Right cardiac atrium (tissue), 5 donors: ENCODE measurements at places on chromosomes 7 and 10. TPM values are rescaled to one million over a fixed set of nuclear protein-coding genes. Genes with fewer than 3 reads are reported as not detected.

DNA sequence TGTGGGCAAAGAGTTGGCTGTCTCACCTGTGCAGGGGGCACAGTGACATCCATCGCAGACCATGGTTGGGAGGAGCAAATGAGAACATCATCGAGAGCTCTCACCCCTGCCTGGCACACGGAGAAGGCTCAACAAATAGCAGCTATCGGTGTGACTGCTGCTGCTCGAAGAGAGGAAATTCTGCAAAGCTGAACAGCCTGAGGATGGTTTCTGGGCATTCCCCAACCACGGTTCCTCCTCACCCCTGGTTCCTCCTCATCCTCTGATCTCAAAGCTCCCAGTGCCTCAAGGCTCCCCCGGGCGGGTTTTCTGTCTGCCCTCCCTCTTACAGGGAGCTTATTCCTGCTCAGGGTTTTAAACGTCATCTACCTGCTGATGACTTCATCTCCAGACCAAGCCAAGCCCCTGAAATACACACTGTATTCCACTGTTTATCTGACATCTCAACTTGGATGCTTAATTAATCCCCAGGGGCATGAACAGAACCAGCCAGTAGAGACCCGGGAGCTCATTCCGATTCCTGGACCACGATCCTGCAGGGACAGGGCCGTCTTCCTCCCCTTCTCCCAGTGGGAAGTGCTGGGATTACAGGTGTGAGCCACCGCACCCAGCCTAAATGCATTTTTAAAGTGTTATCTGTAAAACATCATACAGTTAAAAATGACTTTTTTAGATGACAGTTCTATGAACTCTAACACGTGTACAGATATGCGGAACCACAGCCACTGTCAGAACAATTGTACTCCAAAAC, 19.5 kb upstream of the NOM1 start:
- DNase-seq = no peak

GRCh38 chr7:67553378-67553777, 556.7 kb downstream of the TYW1 start:
- no peak for DNase-seq

DNA sequence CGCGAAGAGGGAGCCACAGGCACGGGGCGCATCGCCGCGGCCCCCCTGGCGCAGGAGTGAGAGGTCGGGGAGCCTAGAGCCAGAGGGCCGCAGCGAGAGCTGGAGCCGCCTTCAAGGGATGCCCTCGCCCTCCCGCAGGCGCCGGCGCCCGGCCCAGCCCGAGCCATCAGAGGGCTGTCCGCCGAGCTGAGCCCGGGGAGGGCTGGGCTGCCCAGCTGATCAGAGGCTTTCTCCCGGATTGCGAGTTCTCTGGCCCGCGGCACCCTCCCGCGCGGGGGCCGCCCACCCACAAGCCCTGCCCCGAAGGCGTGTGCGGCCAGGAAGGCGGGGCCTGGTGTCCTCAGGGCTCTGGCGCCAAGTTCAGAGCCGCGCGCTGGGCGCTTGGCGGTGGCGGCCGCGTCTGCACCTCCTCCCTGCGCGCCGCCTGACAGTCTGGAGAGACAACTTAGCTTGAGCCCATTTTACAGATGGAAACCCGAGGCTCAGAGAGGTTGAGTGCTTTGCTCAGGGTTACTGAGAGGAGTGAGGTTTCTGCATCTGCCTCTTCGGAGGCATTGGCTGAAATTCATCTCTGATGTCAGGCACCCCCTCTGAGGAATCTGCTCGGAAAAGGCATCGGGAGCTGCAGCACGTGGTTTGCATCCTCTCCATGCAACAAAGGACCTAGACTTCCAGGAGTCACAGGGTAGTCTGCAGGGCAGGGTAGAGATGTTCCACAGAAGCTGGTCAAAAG, 3.8 kb upstream of the ANTXRL start:
- DNase-seq = peak; percentile 96

- DNase-seq = no peak
Observed at GRCh38 chr10:82221601-82222149, 346.7 kb downstream of the NRG3 start.

The ZNF282 gene
- total RNA-seq = 14.1 TPM

The PON3 gene
- total RNA-seq = 1.0 TPM

DNA sequence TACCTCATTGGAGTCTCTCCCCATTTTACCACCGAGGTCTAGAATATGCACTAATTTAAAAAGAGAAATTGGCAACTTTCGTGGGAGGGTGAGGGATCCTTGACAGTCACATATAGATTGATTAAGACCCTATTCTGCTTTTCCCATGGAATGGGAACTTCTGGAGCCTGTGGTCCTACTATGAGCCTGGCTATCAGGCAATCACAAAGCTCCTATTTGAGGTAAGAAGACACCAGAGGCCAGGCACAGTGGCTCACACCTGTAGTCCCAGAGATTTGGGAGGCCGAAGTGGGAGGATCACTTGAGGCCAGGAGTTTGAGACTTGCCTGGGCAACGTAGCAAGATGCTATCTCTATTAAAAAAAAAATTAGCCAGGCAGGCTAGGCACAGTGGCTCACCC, 104.7 kb upstream of the CCNY start:
- no peak for DNase-seq

DNA sequence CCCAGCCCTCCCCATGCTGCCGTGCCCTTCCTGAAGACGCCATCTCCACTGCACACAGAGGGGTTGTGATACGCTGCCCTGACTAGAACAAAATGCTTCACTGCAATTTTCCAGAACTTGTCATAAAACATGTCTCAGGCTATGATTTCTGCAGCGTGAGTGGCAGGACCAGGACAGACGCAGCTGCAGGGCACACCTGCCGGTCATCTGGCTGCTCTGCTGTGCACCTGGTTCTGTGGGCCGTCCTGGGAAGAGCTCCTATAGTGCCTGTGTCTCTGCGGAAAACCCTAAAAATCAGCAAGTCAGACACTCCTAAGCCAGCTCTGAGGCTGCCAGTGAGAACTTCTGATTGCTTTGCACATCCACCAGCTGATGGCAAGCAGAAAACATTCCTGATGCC, 39.7 kb upstream of the DIP2C start:
- DNase-seq = no peak

GRCh38 chr10:73647211-73647874, 6.1 kb upstream of the MYOZ1 start:
- peak; percentile 86 for DNase-seq

GRCh38 chr10:48449501-48450232, 143.2 kb downstream of the MAPK8 start:
- DNase-seq = peak; percentile 69

The ITIH5 gene
- 5.7 TPM for total RNA-seq

The LYZL1 gene
- total RNA-seq = not detected

The FZD8 gene
- total RNA-seq = 21.6 TPM

GRCh38 chr10:121079226-121079625, 228.1 kb downstream of the WDR11 start:
- no peak for DNase-seq

The OR2A12 gene
- not detected for total RNA-seq

DNA sequence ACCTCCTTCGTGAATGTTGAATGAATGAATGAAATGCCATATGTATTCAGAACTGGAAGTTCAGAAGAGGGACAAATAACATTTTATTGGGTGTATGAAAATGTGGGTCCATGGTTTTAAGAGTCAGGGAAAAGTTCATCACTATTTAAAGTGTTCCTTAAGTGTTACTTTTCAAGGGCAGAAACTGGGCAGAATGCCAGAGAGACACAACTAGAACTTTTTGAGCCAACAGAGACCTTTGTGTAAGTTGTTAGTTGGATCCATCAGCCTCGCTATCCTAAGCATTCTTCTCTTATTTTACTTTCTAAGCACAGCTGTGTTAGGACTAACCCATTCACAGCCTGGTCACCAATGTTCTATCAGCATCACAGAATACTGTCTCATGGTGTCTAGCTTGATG, 13.6 kb upstream of the TAF3 start:
- no peak for DNase-seq

The LIPN gene
- total RNA-seq = not detected

The OR9A4 gene
- total RNA-seq = not detected

The SPDYE5 gene
- total RNA-seq = not detected

DNA sequence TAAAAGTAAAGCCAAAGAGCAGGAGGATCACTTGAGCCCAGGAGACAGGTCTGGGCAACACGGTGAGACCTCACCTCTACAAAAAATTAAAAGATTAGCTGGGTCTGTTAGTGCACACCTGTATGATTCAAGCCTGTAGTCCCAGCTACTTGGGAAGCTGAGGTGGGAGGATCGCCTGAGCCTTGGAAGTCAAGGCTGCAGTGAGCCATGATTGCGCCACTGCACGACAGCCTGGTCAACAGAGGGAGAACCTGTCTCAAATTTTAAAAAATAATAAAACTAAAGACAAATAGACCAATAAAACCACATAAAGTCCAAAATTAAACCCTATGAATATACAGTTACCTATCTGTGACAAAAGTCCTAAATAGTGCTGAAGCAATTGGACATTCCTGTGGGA, 3.2 kb downstream of the LMBR1 start:
- no peak for DNase-seq

The NEUROG3 gene
- not detected for total RNA-seq

The GPR37 gene
- not detected for total RNA-seq

The TMEM213 gene
- total RNA-seq = not detected

GRCh38 chr10:35699848-35700486, 57.9 kb upstream of the FZD8 start:
- no peak for DNase-seq

The MOGAT3 gene
- not detected for total RNA-seq

- no peak for DNase-seq
Observed at GRCh38 chr7:50704844-50705243, 77.9 kb downstream of the GRB10 start.

The RTKN2 gene
- total RNA-seq = 0.19 TPM

DNA sequence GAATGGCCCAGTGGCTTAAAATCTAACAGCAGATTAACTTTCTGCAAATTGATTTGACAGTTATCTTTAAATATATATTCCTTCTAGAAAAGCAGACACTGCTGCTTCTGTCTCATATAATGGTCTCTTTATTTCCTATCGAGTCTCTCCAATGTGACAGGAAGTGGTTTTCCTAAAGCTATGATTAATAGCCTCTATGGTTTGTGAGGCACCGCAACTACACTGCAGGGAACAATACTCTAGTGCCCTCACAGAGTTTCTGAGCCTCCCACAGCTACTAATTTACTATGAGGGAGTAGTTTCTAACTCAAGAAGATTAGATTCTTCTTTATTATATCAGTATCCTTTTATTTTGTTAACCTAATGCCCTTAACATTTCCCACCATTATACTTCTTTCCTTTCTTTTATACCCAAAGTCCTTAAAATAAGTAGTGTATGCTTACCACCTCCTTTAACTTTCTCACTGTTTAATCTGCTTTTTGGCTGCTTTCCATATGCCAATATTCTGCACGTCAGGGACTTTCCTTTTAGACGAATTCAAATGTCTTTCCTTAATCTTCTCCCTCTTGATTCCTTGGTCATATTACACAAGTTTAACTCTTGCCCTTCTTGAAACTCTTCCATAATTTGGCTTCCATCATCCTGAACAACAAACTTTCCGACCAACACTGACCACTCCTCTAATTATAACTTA, 23.8 kb upstream of the AHR start:
- DNase-seq = no peak

GRCh38 chr7:88344956-88345832, 38.5 kb upstream of the STEAP4 start:
- peak; percentile 39 for DNase-seq

- DNase-seq = peak; percentile 88
Observed at GRCh38 chr10:3886191-3886590, 101.2 kb upstream of the KLF6 start.

The GJD4 gene
- total RNA-seq = not detected

DNA sequence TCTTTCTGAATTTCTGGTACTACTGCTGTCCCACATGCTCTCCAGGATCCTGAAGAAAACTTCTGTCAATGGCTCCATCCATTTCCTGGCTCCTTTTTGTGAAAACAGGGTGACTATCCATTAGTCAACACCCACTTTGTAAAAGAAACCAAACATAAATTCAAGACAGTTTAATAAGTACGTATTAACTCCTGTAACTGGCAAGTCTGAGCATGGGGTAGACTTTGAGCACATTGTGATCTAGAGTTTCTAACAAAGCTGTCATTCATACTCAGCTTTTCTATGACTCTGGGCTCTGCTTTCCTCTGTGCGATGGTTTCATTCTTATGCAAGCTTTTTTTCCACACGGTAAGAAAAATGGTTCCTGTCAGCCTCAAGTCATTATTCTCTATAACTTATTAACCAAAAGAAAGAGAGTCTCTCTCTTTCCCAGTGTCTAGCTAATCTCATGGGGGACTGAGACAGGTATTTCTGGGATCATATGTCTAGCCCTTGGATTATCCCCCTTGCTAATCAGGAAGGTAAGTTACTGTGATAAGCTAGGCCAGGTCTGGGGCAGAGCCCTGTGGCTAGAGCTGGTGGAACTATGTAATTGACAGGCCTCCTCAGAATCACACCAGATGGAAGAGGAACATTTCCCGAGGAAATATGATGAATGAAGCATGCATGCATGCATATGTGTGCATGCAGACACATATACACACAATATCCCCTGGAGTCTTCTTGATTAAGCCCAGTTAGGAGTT, 98.5 kb downstream of the GNAI1 start:
- DNase-seq = no peak

GRCh38 chr7:89401099-89401498, 605.6 kb upstream of the TEX47 start:
- DNase-seq = no peak

- DNase-seq = peak; percentile 45
Observed at GRCh38 chr7:30911133-30911532, 520 bp upstream of the AQP1 start.

- no peak for DNase-seq
Observed at GRCh38 chr7:34451183-34451582, 206.8 kb upstream of the NPSR1 start.

DNA sequence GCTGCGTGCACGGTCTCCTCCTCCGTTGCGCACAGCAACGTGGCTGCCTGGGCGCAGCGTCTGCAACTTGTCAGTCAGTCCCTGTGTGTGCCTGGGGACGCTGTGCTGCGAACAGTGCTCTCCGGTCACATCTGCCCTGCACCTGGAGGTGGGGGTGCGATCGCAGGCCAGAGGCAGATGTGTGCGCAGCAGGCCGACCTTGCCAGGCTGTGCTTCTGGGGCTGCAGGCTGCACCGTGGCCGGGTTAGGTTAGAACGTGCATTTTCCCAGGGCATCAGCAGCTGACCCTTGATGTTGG, 8.2 kb upstream of the GET4 start:
- no peak for DNase-seq

DNA sequence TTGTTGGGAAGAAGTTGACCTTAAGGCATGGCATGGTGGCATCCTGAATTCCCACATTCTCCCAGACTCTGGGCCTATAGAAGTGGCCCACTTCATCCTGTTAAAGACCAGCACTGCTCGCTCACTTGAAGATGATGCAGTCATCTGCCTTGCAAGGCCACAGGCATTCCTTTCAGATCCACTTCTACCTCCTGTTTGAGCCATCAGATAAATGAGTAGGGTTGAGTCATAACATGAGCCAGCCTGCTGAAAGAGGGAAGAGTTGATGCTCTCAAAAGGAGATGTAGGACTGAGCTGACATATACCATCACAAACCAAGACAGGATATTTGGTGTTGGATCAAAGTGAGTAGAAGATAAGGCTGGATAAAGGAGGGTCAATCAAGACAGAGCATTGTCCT, 1.5 kb upstream of the EBLN1 start:
- DNase-seq = no peak

The SCART1 gene
- 0.94 TPM for total RNA-seq

GRCh38 chr10:110311357-110311949, 6.7 kb upstream of the SMNDC1 start:
- peak; percentile 57 for DNase-seq
